CD4-positive, alpha-beta T cell treated with Interleukin-17A for 4 hours (primary cell): ENCODE measurements at places on chromosomes 3 and 15.

DNA sequence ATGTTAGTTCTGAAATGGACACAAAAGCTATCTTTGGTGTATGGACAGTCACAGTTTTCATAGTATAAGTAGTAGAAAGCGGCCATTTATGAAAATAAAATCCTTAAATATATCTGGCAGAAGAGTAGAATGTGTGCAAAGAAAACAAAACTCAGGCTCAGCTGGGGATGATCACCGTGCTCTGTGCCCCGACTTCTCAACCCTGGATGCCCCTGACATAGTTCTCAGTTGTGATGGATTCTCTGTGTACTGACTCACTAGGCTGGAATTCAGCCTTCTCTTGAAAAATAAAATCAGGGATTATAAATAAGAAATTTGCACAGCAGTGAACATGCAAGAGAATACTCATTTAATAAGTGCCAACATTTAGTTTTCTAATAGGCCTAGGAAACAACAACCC, 925.1 kb upstream of the NR2F2 start:
- DNase-seq = no peak

DNA sequence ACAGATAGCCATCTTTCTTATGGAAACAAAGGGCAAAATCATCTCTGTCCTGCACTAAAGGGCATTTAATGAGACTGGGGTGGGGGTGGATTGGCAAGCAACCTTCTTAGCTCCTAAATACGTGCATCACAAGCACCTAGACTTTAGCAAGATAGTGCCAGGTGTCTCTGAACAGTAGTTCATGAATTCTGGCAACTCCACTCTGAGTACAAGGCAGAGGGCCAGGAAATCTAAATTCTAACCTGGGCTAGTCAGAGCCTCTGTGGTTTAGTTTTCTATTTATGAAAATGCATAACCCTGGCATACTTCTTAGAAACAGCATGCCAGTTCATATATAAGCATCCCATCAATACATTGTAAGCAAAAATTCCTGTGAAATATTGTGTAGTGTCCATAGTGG, 788.5 kb downstream of the MCTP2 start:
- no peak for DNase-seq

- DNase-seq = no peak
Measured at GRCh38 chr3:69212411-69213160, 90.2 kb upstream of the LMOD3 start.

- no peak for DNase-seq
Measured at GRCh38 chr3:17157713-17158112, 273.0 kb downstream of the PLCL2 start.

DNA sequence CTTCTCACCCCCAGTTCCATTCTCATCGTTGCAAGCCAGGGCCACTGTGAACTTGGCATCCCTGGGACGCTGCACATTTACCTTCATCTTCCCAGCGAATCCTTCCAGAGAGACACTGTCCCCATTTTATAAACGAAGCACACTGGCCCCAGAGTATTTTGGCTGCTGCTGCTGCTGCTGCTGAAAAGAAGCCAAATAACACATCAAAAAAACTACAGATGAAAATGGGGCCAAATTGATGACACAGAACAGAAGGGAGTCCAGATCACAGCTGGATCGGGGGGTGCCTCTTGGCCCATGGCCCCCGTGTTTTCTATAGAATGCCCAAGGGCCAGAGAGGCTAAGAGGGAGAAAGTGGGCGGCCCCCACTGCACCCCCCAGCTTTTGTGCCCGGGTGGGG, 221.0 kb upstream of the IGF1R start:
- no peak for DNase-seq

- DNase-seq = no peak
Measured at GRCh38 chr15:58432401-58432800, 610 bp downstream of the LIPC start.

GRCh38 chr3:118067439-118067838, 967.2 kb downstream of the IGSF11 start:
- DNase-seq = no peak

DNA sequence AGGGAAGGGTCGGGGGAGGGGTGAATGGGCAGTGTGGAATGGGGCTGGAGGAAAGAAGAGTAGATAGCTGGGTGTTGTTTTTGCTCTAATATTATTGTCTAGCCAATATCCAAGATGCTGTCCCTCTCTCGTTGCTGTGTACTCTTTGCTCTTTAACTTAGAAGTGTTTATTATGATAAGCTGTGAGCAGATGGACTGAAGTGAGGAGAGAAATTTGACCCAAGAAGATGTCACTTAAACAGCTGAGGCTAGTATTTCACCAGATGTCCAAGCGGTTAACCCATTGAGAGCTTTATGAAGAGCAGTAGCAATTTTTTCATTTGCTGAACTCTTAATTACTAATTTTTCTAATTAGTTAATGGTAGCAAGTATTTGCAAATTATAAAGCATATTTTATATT, 212.2 kb upstream of the TP63 start:
- no peak for DNase-seq

DNA sequence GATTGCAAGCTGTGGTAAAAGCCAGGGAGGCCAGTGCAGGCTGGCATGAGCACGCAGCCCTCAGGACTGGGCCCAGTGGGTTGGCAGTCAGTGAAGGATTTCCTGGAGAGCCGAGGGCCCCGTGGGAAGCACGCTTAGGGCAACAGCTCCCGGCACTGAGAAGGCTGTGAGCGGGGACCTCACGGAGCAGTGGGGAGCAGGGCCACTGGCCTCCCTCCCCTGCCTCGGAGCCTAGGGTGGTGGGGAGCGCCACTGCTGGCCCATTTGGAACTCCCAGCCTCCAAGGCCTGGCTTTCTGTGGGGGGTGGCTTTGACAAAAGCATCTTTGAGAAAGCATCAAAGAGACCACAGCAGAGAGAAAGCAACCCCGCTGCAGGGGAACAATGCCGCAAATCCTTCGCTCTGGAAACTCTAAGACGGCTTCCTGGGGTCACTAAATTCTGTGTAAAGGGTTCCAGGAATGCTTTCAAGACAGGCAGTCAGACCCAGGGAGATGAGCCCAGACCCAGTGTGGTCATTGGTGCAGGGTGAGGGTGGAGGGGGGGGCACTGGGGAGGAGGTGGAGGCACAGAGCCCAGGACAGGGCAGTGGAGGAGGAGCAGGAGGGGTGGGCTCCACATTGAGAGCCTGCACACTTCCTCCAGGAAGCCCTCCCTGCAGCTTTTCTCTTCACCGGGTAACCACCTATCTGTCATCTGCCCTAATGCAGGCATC, 9.5 kb upstream of the APBA2 start:
- DNase-seq = no peak

GRCh38 chr3:119310071-119310470, 15.9 kb downstream of the ARHGAP31 start:
- DNase-seq = no peak

- no peak for DNase-seq
Measured at GRCh38 chr3:14406336-14406735, 3.9 kb downstream of the SLC6A6 start.

DNA sequence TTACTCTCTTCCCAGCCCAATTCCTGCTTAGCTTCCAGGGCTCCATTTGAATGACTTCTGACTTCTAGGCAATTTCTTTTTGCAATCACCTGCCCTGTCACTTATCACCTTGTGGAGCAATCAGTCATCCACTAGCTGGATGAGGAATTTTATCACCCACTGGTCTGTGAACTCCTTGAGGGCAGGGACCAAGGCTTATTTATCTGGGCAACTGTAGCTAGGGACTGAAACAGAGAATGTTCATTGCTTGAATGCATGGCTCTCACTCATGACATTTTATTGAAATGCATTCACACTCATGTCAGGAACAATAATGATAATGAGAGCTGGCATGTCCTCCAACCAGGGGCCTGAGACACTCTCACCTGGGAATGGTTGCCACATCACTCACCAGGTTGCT, 15.5 kb downstream of the TNFAIP8L3 start:
- no peak for DNase-seq

DNA sequence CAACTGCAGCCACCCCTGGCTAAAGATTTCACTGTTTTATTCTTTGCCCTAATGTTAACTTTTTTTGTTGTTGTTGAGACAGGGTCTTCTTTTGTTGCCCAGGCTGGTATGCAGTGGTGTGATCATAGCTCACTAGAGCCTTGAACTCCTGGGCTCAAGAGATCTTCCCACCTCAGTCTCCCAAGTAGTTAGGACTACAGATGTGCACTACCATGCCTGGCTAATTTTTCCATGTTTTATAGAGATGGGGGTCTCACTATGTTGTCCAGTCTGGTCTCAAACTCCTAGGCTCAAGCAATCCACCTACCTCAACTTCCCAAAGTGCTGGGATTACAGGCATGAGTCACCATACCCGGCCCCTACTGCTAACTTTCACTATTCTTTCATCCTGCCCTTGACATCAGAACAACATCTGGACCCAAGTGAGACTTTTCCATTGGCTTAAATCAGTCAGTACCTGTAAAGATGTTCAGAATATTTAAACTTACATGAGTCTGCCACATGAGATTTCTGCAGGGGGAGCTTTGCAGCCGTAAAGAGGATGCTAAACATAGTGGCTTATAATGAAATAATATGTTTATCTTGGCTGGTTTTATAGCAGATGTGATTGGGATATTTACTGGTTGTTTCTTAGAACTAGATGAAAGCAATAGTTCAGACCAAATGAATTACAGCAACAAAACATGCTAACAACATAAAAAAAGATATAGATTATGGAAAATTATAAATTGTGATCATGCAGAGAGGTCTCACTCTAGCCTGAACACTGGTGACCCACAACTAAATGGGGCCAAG, 73.6 kb downstream of the HMG20A start:
- no peak for DNase-seq

- no peak for DNase-seq
Measured at GRCh38 chr3:104878395-104878794, 488.3 kb upstream of the ALCAM start.

DNA sequence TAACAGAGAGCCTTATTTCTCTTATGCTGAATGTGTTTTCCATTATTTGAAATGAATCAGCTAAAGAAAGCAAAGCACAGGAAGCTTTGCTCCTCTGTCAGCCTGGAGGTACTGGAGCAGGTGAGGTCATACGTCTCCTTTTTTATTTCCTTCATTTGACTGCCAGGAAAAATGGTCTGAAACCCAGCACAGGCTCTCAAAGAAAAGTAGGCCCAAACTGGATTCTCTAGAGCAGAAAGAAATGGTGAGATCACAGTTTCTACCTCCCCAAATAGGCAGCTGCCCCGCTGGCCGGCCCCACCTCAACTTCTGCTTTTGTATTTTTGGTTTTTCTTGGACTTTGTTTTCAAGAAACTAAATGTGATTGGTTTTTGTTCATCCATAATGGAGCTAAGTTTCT, 95.1 kb downstream of the RPL39L start:
- DNase-seq = peak; percentile 35

- DNase-seq = no peak
Measured at GRCh38 chr15:91366111-91366510, 266.1 kb downstream of the SV2B start.

DNA sequence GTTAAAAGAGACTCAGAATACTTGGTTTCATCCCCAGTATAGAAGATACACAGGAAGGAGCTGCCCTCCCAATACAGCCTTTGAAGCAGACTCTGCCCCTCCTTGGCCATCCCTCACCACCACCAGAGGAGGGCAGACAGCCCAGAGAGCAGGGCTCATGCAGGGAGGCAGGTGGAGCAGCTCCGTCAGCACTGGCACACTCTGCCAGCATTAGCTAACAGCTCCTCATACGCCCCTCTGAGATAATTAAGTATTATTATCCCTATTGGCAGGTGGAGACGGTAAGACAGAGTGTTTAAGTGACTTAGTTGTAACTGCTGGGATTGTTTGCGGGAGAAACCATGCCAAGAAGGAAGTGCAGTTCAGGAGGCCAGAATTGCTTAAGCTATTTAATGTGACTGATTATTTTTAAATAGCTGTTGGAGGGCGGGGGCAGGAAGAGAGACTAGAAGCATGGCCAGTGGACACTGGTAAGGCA, 434.0 kb downstream of the EPHB1 start:
- no peak for DNase-seq

- no peak for DNase-seq
Measured at GRCh38 chr3:45599984-45600650, 5.6 kb downstream of the LIMD1 start.

DNA sequence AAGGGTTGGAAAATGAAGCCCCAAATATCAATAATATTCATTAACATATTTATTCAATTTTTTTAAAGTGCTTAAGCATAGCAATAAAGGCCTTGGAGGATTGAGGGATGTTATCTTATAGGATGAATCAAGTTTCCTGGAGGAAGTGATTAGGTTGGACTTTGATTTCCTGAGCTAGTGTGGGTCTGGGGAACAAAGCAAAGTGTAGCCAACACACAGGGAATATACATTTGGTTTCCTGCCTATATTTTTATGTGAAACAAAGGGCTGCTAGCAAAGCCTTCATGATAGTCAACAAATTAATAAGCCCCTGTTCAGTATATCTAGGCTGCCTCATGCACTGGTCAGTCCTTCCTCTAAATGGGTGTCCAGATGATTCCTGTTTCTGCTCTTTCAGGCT, 261.1 kb upstream of the IL12A start:
- DNase-seq = no peak

DNA sequence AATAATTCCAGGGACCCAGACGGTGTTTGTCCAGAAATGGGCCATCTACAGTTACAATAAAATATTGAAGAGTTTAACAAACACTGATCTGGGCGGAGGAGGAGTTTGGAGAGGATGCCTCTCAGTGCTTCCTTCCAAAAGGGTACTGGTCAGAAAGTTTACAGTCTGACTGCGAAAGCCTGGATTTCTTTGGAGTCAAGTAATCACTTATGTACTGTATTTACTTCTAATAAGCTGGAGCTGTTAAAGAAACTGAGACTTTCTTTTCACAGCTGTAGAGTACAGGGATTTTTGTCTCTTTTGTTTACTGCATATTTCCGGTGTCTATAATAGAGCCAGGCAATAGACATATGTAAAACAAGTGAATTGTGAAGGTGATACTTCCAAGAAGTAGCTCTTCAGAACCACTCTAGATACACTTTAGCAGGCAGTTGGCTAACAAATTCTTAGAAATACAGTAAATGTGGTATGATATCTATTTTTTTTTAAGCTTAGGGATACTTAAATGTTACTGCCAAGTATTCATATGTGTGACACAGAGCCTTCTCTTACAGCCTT, 22.1 kb upstream of the NEO1 start:
- no peak for DNase-seq

DNA sequence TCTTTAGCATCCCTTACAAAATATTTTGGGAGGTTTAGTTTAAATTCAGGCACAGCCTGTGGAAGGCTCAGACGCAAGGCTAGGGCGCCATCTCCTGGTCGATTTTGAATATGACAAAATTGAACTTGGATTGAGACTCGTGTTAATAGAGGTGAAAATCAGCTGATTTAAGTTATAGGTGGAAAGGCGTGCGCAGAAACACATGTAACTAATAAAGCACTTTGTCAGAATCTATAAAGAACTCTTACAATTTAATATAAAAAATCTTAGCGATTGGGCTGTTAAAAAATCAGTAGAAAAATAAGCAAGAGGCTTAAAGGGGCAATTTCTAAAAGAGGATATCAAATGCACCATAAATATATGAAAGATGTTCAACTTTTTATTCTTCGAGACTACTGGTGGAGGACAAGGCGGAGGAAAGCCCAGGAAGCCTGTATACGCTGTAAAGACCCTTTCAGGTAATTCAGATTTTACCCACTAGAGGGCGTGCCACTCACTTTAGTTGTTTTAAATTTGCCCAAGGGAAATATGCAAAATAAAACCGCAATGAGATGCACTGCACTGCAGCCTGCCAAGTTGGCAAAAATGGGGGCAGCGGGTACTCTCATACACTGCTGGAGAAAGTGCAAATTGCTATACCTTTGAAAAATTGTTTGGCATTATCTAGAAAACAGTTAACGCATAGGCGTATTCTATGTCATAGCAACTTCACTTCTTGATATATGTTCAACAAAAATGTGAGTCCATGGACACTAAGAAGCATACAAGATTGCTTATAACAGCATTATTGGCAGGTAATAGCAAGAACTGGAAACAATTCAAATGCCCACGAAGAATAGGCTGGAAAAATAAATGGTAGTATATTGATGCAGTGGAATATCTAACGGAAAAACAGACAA, 64.7 kb downstream of the SLC30A4 start:
- DNase-seq = peak; percentile 87
